B cell (primary cell): ENCODE measurements at places on chromosomes 6 and 20. TPM values are rescaled to one million over a fixed set of nuclear protein-coding genes. Genes with fewer than 3 reads are reported as not detected.

GRCh38 chr6:163146036-163146435 lies 268.5 kb upstream of the QKI start:
- no peak overlapping the region for H3K4me3 ChIP-seq
- no peaks in the 10 kb centered on the region for H3K27me3 ChIP-seq
- H3K36me3 ChIP-seq, result no peaks in the 10 kb centered on the region
- H3K4me1 ChIP-seq, result no peaks in the 10 kb centered on the region

- H3K4me3 ChIP-seq, result no peak overlapping the region
- no peak overlapping the region for H3K27ac ChIP-seq
- H3K4me1 ChIP-seq, result no peaks in the 10 kb centered on the region
Measured at GRCh38 chr6:106380407-106380806, 19.9 kb downstream of the CRYBG1 start.

GRCh38 chr6:63589952-63590411 lies 17.7 kb downstream of the LOC128125822 start:
- no peak overlapping the region for H3K4me3 ChIP-seq
- no peaks in the 10 kb centered on the region for H3K27me3 ChIP-seq
- no peak overlapping the region for H3K27ac ChIP-seq
- DNase-seq, result no peak
- H3K4me1 ChIP-seq, result no peaks in the 10 kb centered on the region

DNA sequence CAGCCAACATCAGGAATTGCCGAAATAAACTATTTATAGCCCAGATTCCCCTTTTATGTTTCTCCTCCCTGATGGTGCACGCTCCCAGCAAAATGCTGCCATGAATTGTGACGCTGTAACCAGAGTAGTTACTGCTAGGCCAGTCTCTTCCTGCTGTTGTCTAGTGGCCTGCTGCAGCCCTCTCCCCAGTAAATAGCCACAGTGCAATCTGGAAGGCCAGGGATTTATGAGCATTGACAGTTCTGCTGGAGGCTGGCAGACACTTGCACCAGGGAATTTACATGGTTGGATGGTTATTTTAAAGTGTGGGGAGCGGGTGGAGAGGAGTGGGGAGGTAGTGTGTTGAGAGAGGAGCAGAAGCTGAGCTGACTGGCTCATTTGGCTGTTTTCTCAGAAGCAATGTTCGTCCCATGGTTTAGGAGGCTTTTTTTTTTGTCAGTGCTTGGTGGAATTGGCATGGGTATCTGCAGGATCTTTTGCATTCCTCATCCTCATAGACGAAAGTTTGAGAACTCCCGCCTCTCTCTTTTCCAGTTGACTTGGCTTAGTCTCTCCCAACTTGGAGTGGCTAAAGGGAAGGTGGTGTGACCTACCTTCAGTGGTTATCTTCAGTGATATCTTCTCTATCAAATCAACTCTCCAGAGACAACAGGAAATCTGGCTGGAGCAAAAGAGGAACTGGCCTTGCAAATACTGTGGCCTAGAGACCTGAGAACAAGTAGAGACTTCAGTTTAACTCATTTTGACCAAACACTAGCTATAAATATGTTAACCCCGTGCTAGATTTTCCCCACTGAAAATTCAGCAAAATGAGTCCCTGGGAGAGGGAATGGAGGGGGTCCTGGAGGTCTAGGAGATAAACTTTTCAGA lies 99.3 kb upstream of the VSTM2L start:
- peak overlapping the region; percentile 9 for H3K4me3 ChIP-seq
- H3K36me3 ChIP-seq, result peaks cover 9% of the 10 kb centered on the region
- H3K27ac ChIP-seq, result peak overlapping the region; percentile 91

Gene NFATC2
- total RNA-seq, result 38.0 and 41.9 TPM in 2 replicates

Gene TCEA2
- 49.3 and 58.1 TPM in 2 replicates for total RNA-seq

- H3K36me3 ChIP-seq, result peaks cover 3% of the 10 kb centered on the region
- no peak overlapping the region for H3K4me3 ChIP-seq
- H3K27ac ChIP-seq, result no peak overlapping the region
- H3K4me1 ChIP-seq, result no peaks in the 10 kb centered on the region
Measured at GRCh38 chr20:6045566-6045965, 8.3 kb downstream of the LRRN4 start.

DNA sequence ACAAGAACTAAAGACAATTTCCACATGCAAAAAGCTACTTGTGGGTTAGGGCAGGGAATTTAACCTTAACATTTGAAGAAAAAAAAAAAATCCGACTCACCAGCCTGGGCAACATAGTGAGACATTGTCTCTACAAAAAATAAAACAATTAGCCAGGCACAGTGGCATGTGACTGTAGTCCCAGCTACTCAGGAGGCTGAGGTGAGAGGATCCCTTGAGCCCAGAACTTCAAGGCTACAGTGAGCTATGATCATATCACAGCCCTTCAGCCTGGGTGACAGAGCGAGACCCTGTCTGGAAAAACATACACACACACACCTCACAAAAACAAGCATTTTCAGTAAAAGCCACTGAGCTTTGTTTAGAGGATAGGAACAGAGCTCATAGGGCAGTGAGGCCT lies 56.2 kb downstream of the ARHGAP18 start:
- no peak for DNase-seq
- H3K27me3 ChIP-seq, result no peaks in the 10 kb centered on the region
- no peaks in the 10 kb centered on the region for H3K4me1 ChIP-seq
- no peak overlapping the region for H3K27ac ChIP-seq
- no peaks in the 10 kb centered on the region for H3K36me3 ChIP-seq

GRCh38 chr6:13285705-13286104 lies 42.6 kb downstream of the TBC1D7 start:
- peak; percentile 41 for DNase-seq
- no peak overlapping the region for H3K4me3 ChIP-seq
- peak overlapping the region; percentile 69 for H3K27ac ChIP-seq
- H3K36me3 ChIP-seq, result peaks cover 94% of the 10 kb centered on the region
- H3K27me3 ChIP-seq, result no peaks in the 10 kb centered on the region
- peaks cover 31% of the 10 kb centered on the region for H3K4me1 ChIP-seq

Gene APCDD1L
- not detected in 2 replicates for total RNA-seq

GRCh38 chr20:25085756-25086495 lies 4.0 kb upstream of the VSX1 start:
- no peak overlapping the region for H3K27ac ChIP-seq
- no peak overlapping the region for H3K4me3 ChIP-seq
- peaks cover 69% of the 10 kb centered on the region for H3K27me3 ChIP-seq
- DNase-seq, result no peak

Gene DEFB124
- total RNA-seq, result not detected in 2 replicates
